RCC 7860 (cell line): ENCODE measurements at places on chromosomes 7 and 10.

GRCh38 chr10:113907166-113907565 is 52.7 kb downstream of the NHLRC2 start:
- no peak for DNase-seq

DNA sequence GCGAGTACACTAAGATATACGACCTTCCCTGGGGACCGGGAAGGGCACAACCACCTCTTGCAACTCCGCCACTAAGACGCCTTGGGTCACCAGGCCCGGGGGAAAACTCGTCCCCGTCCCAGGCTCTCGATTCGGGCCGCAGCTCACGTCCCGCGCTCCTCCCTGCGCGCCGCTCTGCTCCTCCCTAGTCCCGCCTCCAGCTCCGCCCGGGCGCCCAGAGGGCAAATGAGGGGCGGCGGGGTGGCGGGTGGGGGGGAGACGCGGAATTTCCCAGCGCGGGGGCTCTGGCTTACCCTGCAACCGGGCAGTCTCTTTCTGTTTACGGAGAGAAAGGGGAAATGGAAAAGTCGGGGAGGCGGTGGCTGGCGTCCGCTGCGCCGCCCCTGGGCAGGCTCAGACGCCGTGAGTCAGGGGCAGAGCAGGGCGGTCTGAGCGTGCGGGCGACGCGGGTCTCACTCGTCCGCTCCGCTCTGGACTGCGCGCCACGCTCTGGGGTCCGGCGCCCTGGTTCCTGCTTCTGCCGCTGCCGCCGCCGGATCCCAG is at the start of gene MAP3K8:
Gene MAP3K8, plus strand, starts transcription at position 455 of the 543 bp plus-strand sequence. CDS start 4,755 bp downstream, outside the sequence.
- DNase-seq: peak; percentile 88

GRCh38 chr7:14196555-14196954 is 207.1 kb upstream of the ETV1 start:
- no peak for DNase-seq

GRCh38 chr10:110667620-110668343 is 23.6 kb downstream of the RBM20 start:
- no peak for DNase-seq

- peak; percentile 77 for DNase-seq
Measured at GRCh38 chr10:96073722-96074121, 30.3 kb downstream of the CCNJ start.

GRCh38 chr7:108000875-108001763 is 1.8 kb downstream of the LAMB1 start:
- peak; percentile 83 for DNase-seq

DNA sequence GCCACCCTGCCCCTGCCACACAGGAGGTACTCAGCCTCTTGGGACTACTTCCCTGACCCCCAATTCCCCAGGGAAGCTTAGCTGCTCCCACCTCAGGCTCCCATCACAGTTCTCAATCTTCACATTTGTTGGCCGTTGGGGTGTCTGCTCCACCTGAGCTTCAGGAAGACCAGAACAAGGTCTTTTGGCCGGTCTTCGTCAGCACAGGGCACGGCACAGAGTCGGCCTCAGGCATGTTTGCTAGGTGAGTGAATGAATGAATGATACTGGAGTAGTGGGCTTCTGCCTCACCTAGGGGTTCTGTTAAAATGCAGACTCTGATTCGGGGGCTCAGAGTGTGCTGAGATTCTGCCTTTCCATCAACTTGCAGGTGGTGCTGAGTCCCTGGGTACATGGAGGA is 20.3 kb downstream of the GPRIN2 start:
- no peak for DNase-seq

- DNase-seq: peak; percentile 83
Measured at GRCh38 chr10:110512461-110513187, 14.9 kb downstream of the DUSP5 start.

GRCh38 chr10:62183442-62183841 is 85.2 kb downstream of the RTKN2 start:
- no peak for DNase-seq

DNA sequence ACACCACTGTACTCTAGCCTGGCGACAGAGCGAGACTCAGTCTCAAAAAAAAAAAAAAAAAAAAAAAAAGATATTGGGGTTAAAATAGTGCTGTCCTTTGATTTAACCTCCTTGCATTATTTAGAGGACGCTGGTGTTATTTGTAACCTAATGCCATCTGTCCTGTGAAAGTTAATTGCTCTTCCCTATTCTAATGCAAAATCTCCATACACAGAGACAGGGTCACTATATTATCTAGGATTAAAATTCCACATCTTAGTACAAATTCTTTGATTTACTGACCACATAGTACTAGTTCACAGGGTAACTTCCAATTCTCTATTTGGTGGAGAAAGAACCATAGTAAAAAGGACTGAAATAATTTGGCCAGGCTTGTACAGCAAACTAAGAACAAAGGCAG is 184.2 kb upstream of the STEAP4 start:
- no peak for DNase-seq

DNA sequence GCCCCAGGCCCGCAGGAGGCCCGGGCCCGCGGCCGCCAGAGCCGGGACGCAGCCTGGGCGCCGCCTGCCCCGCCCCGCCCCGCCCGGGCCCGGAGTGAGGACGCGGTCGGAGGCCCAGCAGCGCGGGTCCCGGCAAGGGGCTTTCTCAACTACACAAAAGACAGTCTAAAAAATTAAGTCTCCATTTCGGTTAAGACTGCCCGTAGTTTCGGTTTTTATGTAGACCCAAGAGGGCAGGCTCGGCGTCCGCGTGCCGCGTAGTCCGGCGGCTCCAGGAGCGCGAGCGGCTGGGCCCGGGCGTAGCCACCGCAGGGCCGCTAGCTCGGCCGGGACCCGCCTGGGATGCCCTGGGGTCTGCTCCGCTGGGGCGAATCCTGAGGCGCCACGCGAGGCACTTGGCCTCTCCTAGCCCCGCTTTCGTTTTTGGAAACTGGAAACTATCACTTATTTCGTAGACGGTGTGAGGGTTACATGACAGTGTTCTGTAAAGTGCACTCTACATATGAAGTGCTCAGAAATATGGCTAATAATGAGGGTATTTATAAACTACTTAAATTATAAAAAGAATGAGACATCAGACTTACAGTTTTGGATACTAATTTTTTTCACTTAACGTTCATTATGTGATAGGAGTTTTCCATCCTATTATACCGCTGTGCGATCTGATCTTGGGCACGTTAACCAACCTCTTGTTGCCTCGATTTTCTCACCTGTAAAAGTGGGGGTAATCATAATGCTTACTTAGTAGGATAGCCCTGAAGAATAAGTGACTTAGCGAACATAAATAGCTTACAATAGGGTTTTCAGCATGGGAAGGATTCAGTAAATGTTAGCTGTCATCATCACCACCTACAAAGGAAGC is 573 bp downstream of the BLVRA start:
- no peak for DNase-seq

DNA sequence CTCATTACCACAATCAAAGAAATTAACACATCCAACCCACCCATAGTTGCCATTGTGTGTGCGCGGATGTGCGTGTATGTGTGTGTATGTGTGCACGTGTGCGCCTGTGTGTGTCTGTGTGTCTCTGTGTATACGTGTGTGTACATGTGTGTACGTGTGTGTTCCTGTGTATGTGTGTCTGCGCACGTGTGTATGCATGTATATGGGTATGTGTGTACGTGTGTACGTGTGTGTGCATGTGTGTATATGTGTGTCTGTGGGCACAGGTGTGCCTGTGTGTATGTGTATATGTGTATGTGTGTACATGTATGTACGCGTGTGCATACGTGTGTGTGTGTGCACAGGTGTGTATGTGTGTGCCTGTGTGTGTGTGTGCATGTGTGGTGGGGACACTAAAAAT is 48.9 kb downstream of the EGFR start:
- DNase-seq: no peak

GRCh38 chr7:117993377-117994003 is 120.2 kb upstream of the CTTNBP2 start:
- DNase-seq: peak; percentile 55

- no peak for DNase-seq
Measured at GRCh38 chr7:81691199-81691821, 78.5 kb downstream of the HGF start.

GRCh38 chr10:69065406-69066361 is 22.2 kb upstream of the SRGN start:
- peak; percentile 88 for DNase-seq

DNA sequence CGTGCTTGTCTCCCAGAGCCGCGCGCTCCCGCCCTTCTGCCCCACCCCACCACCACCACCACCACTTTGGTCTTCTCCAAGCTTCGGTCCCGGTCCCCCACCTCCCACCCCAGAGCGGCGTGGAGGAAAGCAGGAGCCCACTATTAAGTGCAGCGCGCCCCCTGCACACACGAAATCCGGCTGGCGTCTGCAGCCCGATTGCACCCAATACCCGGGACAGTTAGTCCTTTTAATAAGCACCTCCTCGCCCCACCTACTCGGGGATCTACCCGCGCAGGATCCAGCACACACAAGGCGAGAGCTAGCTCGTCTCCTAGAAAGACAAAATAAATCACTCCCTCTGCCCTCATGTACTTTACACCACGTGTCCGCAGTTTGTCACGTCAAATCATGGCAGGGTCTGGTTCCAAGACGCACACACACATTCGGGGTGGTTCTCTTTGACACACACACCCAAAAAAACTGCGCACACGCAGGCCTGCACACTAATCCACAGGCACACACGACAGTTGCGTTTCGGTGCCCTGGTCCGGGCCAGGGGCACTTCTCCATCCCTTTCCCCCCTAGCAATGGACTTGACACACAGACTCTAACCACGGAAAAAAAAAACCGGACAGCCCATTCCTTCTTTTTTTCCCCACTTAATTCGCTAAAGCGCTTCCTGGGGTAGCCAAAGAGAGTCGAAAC is 1.6 kb downstream of the SFMBT2 start:
- no peak for DNase-seq

GRCh38 chr7:55441774-55442522 is 76.8 kb downstream of the LANCL2 start:
- DNase-seq: peak; percentile 22

GRCh38 chr10:3484306-3485056 is 300.5 kb downstream of the KLF6 start:
- DNase-seq: no peak

DNA sequence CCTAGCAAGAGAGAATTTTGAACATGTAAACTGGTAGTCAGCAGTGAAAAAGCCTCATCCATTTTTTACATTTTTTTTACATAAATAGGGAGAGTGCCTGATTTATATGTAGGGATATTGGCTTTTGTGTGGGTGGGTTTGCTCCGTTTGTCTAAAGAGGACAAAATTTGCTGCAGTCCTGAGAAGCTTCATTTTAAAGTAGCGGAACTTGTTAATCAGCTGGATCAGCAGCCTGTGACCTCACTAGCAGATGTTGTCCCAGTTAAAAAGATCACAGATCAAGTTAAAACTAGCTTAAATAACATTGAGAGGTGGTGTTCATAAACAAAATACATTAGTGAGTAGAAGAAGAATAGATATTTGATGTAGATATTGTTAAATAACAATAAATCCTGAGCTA is 2.6 kb downstream of the ATRNL1 start:
- no peak for DNase-seq

GRCh38 chr7:7970531-7971307 is 2.1 kb downstream of the GLCCI1 start:
- DNase-seq: peak; percentile 39

- no peak for DNase-seq
Measured at GRCh38 chr10:69802424-69803161, 887 bp downstream of the COL13A1 start.

- DNase-seq: no peak
Measured at GRCh38 chr7:21352540-21353387, 75.1 kb upstream of the SP4 start.

- DNase-seq: no peak
Measured at GRCh38 chr10:20622531-20623211, 274.4 kb downstream of the NEBL start.

- DNase-seq: no peak
Measured at GRCh38 chr7:122255454-122255853, 49.1 kb downstream of the FEZF1 start.

- no peak for DNase-seq
Measured at GRCh38 chr7:102897211-102897631, 15.6 kb upstream of the LRRC17 start.

GRCh38 chr7:13984831-13985685 is 4.4 kb downstream of the ETV1 start:
- DNase-seq: no peak

DNA sequence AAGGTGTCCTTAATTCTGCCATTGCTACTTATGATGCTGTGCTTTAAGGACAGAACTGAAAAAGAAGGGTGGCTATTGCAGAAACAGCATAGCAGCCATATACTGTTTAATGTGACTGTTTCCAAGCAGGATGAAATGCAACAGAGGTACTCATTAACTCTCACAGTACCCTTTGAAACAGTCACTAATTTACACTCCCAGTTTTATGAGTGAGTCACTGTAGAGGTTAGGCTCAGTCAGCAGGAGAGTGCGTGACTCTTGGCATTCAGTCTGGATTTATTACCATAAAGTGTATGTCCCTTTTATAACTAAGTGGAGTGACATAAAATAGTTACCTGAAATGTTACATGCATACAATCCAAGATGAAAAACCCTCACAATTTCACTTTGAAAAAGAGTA is 27.7 kb downstream of the ALDH18A1 start:
- peak; percentile 90 for DNase-seq

DNA sequence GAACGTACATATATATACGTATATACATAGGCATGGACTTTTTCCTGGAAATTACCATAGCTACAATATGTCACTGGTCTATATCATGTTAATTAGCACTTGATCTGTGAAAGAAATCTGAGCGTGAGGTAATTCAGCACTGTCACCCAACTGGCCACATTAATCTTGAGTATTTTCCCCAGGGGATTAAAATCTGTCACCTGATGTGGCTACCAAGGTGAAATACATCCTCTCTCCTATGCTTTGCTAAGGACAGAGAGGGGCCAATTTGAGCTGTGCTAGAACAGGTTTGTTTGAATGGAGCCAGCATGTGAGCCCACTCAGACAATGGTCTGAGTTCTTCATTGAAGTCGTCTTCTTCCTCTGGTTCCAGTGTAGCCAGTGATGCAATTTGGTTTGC is 33.3 kb downstream of the CYCS start:
- no peak for DNase-seq

DNA sequence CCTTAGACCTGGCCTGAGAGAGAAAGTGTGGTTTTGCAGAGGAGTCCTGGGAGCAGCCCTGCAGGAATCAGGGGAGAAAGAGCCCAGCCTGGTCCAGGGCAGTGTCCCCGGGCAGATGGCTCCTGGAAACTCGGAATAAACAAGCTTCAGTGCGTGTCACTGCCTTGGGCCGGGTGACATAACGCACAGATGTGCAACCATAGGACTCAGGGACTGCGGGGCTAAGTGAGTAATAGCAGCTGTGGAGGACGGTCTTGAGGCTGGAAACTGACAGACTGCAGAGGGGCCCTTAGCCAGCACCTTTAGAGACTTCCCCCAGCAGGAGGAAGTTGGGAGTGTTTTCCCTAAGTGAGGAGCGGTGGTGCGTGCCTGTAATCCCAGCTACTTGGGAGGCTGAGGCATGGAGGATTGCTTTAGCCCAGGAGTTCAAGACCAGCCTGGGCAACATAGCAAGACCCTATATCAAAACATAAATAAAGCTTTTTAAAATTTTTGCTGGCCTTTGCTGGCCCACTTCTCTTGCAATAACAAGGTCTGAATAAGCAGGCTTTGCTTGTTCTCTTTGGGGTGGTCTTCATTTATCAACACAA is 5.3 kb upstream of the CLIP2 start:
- peak; percentile 18 for DNase-seq
